Lower lobe of right lung (tissue), 2 donors: ENCODE measurements at places on chromosomes 2 and 18.

GRCh38 chr2:15155959-15156574 lies 405.1 kb downstream of the NBAS start:
- no peak for DNase-seq

- no peak for DNase-seq
Observed at GRCh38 chr2:224836263-224836662, 120.1 kb upstream of the CCDC195 start.

DNA sequence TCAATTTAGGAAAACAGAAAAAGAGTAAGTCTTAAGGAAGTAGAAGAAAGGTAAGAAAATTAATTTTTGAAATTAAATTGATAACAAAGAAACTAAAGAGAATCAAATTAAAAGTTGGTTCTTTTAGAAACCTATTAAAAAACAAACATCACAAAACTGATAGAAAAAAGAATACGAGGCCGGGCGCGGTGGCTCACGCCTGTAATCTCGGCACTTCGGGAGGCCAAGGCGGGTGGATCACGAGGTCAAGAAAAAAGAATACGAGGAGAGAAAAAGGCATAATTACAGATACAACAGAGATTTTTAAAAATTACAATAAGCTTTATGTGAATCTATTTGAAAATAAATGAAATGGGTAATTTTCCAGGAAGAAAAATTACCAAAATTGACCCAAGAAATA lies 11.8 kb downstream of the PREPL start:
- DNase-seq, result no peak

- no peak for DNase-seq
Observed at GRCh38 chr2:157433394-157433793, 10.5 kb downstream of the CYTIP start.

DNA sequence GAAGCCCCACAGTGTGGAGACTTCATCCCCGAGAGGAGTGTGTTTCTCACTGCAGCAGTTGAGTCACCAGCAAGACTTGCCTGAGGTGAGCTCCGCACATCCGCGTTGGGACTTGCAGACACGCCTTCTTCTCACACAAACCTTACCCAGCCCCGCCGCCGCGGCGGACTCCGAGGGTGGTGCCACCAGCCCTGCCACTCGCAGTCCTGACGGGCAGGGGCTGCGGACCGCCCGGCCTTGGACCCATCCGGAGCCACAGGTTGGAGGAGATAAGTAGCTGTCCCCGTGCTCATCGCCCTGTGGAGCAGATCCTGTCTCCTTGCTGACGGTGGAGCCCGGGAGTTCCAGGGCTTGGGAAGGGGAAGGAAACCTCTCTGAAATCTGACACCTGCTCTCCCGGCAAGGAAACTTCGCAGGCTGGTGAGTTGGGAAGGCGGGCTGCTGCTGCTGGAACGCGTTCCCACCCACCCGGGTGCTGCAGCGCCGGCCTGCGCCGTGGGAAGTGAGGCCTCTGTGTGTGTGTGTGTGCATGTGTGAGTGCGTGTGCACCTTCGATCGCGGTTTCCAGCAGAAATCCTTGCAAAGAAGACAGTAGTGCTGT lies at the start of gene RAB27B:
Gene RAB27B (plus strand): TSS at position 197 of the 601 bp plus-strand sequence. CDS start 49,109 bp downstream, outside the sequence.
- DNase-seq, result peak; percentile 89

GRCh38 chr2:111675419-111676194 lies 208.4 kb downstream of the ANAPC1 start:
- no peak for DNase-seq

DNA sequence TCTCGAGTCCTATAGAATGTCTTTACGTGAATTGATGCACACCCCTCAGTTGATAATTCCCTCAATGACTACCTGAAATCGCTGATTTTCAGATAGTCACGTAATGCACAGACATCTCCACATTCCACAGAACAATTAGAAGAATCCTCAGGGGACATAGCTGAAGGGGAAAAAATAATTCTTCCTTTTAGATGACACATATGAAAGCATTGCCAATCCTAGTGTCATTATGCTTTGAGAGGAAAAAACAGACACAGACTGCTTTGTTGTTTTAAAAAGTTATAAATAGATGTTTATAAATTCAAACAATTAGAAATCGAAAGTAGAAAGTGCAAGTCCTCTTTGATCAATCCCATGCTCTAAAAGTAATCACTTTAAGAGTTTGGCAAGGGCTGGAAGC lies 100.6 kb upstream of the FN1 start:
- DNase-seq, result no peak

- no peak for DNase-seq
Observed at GRCh38 chr2:23530909-23531276, 145.9 kb downstream of the KLHL29 start.

- DNase-seq, result no peak
Observed at GRCh38 chr2:231785822-231786176, 446 bp upstream of the COPS7B start.

GRCh38 chr18:67108894-67109293 lies 407.6 kb downstream of the DSEL start:
- DNase-seq, result no peak

- peak; percentile 71 for DNase-seq
Observed at GRCh38 chr2:224909885-224910573, 132.2 kb downstream of the DOCK10 start.

DNA sequence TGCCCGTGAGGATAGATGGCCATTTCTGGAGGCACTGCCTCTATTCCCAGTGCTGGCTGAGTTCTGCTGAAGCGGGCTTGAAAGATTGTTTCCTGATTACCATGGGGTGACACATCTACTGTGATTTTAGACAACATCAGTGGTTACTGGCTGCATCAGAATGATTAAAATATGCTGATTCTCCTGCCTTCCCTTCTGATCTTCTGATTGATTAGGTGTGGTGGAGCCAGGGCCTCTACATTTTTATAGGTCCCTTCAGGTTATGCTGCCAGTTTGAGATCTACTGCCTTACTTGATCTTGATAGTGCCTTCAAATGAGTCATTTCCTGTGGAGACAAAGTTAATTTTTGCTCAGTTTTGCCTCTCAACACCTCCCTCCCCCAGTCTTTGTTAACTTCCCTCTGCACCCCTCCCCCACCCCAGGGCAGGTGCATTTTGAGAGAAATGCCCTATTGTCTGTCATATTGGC lies 31.6 kb upstream of the SNORC start:
- no peak for DNase-seq

- DNase-seq, result no peak
Observed at GRCh38 chr2:2577407-2577831, 246.3 kb upstream of the MYT1L start.

- DNase-seq, result no peak
Observed at GRCh38 chr18:63102941-63103744, 216.4 kb downstream of the BCL2 start.

GRCh38 chr18:11553098-11553940 lies 56.1 kb upstream of the SLC35G4 start:
- no peak for DNase-seq

DNA sequence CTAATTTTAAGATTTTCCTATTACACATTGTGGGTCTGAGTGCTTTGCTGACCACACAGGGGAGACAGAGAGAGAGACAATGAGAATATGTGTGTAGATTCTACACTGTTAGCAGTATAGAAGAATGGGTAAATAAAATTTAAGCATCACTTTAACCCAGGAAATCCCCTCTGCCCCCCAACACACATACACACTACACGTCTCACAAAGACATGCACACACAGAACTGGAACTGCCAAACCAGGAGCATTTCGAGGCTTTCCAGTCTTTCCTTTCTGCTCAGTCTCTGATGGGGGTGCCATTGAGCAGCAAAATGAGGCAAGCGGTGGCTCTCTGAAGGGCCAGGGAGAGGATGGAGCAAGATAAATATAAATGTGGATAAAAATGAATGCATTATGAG lies 2.5 kb downstream of the MERTK start:
- DNase-seq, result no peak

GRCh38 chr2:213015387-213016165 lies 135.8 kb downstream of the IKZF2 start:
- no peak for DNase-seq

DNA sequence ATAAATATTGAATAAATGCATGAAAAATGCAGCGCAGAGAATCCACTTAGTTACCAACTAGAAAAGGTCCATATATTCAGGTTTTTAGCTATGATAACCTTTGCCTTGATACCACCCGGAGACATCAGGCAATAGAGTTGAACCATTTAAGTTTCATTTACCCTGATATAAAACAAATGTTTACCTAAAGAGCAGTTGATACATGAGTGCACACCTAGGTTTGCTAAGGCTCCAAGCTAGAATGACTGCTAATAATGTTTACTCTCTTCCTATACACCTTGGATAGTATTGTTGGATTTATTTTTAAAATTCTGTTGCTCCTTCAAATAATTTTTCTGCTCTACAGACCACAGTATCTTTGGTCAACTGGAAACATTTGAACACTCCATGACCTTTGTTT lies 1463.6 kb downstream of the LRP1B start:
- DNase-seq, result no peak

GRCh38 chr18:36536426-36536825 lies 238.9 kb downstream of the FHOD3 start:
- no peak for DNase-seq

DNA sequence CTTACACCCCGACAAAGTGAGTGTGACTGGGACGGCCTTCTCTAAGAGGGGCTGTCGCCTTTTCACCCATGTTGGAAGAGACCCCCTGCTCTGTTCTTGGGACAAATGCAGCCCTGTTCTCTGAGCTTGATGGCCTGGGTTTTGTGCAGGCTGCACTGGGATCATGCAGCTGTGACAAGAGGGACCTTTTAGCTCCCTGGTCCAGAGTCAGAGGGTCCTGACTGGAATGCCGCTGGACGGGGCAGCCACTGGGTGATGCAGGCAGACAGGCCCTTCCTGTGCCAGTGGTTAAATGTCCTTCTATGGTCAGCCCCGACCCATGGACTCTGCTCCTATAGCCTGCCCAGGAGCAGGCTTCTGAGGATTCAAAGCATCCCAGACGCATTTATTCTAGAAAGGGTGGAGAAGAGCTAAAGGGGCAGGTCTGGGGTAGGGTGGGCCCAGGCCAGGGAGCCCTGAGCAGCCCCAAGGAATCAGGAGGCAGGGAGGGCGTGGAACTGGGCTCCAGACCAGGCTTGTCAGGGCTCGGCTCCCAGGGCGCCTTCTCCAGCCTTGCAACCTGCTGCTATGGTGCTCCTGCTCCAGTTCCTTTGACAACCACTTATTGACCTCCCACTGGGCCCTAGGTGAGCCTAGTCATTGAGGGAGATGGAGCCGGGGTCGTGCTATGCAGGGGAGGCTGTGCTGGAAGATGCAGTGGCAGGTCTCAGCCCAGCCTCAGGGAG lies 277.9 kb upstream of the HS6ST1 start:
- DNase-seq, result no peak

- DNase-seq, result peak; percentile 49
Observed at GRCh38 chr2:89763254-89763580, 1071.7 kb downstream of the RPIA start.

DNA sequence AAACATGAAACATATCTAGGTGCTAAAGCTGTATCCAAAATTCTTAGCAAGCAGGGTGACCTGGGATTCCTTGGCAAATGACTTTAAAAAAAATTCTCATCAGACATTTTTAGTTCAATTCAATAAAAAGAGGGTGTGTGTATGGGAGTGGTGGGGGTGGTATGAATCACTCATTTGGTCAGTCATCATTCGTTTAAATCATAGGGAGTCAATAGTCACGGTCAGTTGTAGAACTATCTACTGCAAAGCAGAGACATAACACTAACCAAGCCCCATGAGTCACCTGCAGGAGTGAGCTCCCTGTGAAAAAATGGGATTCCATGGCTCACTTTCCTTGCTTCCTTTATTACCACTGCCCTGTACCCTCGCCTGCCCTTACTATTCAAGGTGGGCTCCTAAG lies 380.6 kb upstream of the TCF4 start:
- DNase-seq, result no peak

DNA sequence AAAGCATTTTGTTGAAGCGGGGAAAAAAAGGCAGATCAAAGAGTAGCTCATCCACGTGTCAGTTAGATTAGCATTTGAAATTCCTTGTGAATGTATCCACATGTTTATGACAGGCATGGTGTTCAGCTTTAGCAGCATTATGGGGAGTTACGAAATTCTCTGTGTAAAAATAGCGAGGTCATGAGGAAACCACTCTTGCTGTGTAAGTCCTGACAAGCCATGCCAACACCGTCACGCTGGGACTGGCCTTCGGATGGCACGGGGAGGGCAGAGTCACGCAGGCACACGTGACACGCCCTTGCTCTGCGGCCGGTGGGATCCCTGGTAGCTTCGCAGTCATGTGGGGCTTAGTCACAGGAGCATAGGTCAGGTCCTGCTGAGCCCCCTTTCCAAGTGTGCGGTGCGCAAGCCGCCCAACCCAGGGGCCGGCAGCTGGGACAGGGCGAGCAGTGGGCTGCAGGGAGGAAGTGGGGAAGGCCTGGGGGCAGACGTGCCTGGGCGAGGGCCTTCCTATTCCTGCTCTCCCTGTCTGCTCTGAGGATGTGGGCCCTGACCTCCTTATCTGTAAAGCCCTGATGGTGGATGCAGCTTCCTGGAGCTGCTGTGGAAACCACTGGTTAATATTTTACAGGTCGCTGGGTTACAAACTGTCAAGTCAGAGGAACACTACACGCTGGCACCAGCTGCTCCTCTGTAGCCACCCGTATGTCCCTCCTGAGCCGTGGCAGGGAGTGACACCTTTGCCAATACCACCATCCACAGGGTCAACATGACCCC lies 18.0 kb downstream of the MBP start:
- peak; percentile 95 for DNase-seq

GRCh38 chr2:12755384-12755783 lies 38.6 kb downstream of the TRIB2 start:
- DNase-seq, result no peak

DNA sequence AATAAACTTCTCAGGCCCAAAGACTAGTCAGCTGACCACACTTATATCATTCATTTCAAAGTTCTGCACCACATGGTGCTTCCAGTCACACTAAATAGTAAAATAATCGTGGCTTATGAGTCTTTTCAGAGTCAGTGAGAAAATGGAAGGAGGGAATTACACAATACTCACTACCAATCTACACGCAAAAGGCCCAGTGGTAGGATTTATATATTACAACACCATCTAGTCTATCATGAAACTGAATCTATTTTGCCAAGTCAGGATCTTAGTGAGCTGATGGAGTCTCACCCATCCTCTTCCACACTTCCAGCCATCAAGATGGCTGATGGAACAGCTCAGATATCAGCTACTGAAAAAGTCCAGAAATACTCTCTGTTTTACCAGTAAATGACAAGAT lies 21.9 kb downstream of the INO80D start:
- DNase-seq, result no peak

DNA sequence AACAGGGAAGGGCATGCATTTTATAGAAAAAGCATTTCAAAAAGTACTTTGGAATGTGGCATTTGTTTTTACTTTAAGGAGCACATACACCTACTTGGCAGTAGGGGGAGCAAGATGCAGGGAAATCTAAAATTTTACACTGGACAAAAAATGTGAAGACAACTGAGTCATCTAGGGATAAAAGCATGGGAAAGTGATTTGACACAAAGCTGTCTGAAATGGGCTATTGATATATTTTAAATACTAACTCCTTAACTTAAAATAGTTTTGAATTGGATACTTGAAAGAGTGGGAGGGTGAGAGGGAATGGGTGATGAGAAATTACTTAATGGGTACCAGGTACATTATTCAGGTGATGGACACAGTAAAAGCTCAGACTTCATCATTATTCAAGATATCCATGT lies 15.8 kb downstream of the TMEM200C start:
- DNase-seq, result no peak

GRCh38 chr18:58640891-58641610 lies 12.2 kb upstream of the ALPK2 start:
- DNase-seq, result no peak
